ENCODE measurements at places on chromosomes 16 and 17.

GRCh38 chr17:73250851-73251640 lies 10.6 kb downstream of the CPSF4L start:
- DNase-seq = no peak

- no peak for DNase-seq
Measured at GRCh38 chr17:29956225-29956624, 14.8 kb downstream of the EFCAB5 start.

DNA sequence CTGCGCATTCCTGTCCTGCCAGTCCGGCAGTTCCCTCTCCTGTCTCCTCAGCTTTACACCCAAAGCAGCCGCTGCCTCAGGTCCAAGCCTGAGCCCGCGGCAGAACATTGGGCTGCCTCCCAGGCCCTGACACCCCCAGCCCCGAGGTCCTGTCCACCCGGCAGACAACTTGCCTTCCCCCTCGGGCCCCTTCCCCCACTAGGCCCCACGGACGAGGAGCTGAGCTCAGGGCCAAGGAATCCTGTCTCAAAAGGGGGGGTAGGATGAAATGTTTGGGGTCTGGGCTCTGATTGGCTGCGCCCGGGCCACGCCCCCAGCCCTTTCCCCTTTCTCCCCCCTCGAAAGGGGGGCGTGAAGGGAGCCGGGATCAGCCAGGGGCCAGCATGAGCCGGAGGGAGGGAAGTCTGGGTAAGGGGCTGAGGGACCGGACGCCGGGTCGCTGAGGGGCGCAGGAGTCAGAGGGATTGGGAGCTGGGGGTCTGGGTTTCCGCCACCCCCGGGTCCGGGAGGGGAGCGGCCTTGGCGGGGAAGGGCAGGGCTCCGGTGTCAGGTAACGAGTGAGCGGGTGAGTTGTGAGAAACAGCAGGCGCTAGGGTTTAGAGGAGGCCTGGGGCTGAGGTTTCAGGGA lies at the start of gene CTF1:
Gene CTF1 (plus strand): TSS at position 354 of the 628 bp plus-strand sequence. CDS start 30 bp downstream, at position 384.
- peak; percentile 96 for DNase-seq

DNA sequence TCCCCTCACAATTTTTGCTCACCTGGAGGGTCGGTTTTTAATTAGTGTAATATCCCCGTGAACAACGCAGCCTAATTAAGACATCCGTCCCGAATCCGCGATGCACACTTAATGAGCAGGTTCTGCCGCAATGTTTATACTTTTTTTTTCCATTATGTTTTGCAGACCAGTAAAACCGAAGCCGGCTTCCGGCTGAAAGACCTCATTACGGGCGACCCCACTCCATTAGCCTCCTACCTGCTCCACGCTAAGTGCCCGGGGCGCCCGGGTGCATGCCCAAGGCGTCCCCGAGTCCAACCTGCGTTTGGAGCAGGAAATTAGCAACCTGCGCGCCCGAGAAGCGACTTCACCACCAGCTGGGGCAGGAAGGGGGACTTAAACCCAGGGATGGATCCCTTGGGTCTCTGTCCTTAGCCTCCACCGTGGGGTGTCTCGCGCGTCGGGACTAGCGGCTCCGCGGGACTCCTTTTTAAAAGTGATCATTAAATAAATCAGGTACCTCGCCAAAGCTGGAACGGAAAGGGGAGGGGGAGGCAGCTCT lies 1.7 kb downstream of the RBFOX3 start:
- no peak for DNase-seq

DNA sequence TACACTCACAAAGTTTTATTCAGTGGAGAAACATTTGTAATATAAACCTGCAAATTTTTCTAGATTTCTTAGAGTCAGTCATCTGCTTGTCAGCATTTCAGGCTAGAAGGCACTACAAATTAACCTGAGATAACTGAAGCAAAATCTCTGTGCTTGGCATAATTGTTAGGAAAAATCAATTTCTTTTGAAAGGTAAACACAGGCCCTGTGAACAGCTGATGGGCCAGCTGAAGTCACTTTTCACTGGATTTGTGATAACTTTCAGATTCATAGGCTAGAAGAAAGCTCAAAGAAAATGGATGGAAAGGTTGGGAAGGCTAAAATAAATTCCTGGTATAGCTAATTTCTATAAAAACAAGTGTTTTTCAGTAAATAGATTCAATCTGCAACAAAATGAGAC lies 34.0 kb upstream of the SLC6A2 start:
- DNase-seq = no peak

DNA sequence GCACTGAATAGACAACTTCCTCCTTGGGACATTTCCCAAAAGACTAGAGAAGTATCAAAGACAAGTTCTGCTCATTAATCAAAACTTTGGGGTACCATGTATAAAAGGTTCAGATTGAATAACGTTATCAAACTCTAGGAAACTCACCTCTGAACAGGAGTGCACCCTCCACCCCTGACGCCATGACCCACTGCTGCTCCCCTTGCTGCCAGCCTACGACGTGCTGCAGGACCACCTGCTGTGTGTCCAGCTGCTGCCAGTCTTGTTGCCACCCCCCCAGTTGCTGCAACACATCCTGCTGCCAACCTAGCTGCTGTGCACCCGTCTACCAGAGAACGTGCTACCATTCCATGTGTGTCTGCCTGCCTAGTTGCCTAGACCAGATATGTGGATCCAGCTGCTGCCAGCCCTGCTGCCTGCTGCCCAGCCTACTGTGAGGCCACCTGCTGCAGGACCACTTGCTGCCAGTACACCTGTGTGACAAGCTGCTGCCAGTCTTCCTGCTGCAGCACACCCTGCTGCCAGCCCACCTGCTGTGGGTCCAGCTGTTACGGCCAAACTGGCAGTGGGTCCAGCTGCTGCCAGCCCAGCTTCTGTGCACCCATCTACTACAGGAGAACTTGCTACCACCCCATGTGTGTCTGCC lies 13.8 kb upstream of the KRTAP9-2 start:
- DNase-seq = no peak
